Activated CD4-positive, alpha-beta T cell treated with anti-CD3 and anti-CD28 coated beads, Interleukin-2, amount 10 ng/mL, durations not matched to agents 24 days and 14 days (primary cell): ENCODE measurements at places on chromosomes 3 and 15.

DNA sequence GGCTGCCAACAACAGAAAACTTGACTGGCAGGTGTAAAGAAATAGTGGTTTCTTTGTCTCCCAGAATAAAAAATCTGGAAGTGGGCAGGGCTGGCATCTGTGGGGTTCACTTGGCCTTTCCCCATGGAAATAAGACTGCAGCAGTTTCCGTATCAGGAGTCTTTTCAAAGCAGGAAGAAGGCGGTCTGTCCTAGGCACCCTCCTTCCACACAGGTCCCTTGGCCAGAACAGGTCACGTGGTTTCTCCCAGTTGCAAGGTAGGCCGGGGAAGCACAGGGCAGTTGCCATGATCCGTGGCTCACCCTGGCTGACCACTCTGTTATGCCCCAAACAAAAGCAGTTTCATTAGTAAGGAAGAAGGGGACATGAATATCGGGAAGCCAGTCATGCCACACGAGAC is 45.4 kb downstream of the ZDHHC19 start:
- no peak for DNase-seq

DNA sequence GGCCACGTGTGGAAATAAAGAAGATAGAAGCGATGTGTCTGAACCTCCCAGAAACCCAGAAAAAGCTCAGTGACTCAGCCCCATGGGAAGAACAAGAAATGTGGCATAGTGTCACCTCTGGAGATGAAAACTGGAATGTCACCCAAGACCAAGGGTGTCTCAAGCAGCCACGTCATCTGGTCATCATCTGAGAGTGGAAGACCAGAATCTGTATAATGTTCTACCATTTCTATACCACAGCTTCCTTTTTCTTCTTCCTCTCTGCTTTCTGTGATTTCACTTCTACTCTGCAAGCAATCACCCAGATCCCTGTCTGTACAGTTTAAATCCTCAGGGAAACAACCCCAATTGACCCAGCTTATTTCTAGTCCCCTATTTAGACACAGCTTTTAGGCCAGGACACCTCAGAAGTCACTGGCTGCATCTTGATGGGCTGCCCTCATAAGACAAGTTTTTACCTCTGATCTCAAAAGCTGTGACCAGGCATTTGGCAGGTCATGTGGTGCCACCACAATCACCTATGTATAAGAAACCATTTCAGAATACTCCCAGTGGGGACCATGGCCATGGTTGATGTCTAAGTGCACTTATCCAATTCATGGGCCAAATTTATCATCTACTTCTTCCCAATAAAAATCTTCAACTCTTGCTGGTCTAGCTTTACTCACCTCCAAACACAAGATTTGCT is 278.5 kb upstream of the UMPS start:
- DNase-seq = no peak

GRCh38 chr3:256501-256900 is 59.9 kb downstream of the CHL1 start:
- no peak for DNase-seq

- DNase-seq = no peak
These were observed 60.0 kb downstream of the APBA2 start for GRCh38 chr15:28945626-28946230.

- DNase-seq = no peak
These were observed 70.8 kb downstream of the ABTB1 start for GRCh38 chr3:127743351-127744252.

- DNase-seq = no peak
These were observed 57.1 kb upstream of the GATA2 start for GRCh38 chr3:128550113-128550440.

DNA sequence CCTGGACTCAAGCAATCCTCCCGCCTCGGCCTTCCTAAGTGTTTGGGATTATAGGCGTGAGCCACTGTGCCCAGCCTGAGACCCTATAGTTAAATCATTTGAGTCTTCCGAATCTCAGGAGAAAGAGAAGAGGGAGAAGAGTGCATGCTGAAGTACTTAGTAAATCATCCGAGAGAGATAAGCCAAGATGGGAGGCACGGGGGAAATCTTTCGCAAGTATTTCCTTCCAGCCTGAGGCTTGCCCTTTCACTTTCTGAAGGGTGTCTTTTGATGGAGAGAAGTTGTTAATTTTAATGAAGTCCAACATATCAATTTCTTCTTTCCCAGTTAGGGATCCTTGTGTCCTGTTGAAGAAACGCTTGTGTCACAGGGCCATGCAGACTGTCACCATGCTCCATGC is 97.1 kb upstream of the SLC6A6 start:
- no peak for DNase-seq

- peak; percentile 72 for DNase-seq
These were observed 1.2 kb downstream of the MB21D2 start for GRCh38 chr3:192916371-192917027.

DNA sequence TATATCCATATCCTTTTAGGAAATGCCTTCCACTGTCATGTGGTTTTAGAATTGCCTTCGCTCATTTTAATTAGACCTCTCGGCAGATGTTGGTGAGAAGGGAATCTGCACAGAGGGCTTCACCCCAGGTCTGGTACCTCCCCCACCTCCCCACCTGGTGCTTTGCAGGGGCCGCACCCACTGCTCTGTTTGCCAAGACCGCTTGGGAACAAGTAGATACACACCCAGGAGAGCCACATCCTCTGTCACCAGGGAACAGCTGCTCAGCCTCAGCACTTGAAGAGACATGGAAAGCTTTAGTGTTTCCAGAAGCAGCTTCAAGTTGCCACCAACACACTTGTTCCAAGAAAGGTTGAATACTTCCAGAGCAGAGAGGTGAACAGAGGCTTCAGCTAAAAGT is 21.8 kb downstream of the LRRC31 start:
- DNase-seq = no peak

GRCh38 chr3:31840252-31840651 is 140.8 kb downstream of the OSBPL10 start:
- DNase-seq = no peak

DNA sequence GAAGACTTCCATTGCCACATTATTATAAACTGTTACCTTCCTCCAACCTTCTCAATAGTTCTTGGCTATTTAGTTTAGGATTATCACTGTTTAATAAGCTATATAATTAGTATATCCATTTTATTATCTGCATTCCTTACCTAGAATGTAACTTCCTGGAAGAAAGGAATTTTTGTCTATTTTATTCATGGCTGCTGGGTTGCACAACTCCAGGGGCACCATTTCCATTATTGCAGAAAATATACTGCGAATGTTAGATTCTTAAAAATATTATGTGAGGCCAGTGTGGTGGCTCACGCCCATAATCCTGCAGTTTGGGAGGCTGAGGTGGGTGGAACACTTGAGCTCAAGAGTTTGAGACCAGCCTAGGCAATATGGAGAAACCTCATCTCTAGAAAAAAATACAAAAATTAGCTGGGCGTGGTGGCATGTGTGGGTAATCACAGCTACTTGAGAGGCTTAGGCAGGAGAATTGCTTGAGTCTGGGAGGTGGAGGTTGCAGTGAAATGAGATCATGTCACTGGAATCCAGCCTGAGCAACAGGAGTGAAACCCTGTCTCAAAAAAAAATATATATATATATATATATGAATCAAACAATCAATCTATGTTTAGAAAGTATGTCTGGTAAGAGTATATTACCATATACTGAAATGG is 19.9 kb downstream of the CLDN1 start:
- DNase-seq = no peak

- no peak for DNase-seq
These were observed 221.9 kb upstream of the TOPAZ1 start for GRCh38 chr3:44019736-44020135.

DNA sequence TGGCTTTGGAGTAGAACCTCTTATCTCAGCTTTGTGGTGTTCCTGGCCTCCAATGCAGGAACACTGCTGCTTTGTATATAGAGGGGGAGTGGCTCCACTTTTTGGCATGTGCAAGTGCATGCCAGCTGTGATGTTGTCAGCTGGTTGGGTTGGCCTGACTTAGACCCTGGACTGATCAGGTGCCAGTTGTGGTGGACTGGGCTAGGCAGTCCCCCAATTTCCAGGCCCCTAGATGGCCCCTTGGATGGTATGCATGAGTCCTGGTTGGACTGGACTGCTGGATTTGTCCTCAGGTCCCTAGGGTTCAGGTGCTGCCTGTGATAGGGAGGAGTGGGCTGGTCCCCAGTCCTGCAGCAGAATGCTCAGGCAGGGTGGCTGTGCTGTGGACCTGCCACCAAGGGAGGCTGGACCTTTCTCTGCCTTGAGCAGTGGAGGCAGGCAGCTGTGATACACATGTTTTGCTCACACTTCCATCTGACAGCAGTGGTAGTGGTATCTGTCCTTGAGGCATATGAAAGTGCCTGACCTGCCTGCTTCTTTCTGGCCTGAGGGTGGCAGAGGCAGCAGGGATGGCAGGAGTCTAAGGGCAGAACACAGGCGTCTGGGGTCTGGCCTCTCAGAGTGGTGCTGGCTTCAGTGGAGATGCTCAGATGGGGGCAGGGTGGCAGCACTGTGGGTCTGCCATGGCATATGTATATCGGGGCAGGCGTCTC is 74.8 kb downstream of the STXBP5L start:
- no peak for DNase-seq

DNA sequence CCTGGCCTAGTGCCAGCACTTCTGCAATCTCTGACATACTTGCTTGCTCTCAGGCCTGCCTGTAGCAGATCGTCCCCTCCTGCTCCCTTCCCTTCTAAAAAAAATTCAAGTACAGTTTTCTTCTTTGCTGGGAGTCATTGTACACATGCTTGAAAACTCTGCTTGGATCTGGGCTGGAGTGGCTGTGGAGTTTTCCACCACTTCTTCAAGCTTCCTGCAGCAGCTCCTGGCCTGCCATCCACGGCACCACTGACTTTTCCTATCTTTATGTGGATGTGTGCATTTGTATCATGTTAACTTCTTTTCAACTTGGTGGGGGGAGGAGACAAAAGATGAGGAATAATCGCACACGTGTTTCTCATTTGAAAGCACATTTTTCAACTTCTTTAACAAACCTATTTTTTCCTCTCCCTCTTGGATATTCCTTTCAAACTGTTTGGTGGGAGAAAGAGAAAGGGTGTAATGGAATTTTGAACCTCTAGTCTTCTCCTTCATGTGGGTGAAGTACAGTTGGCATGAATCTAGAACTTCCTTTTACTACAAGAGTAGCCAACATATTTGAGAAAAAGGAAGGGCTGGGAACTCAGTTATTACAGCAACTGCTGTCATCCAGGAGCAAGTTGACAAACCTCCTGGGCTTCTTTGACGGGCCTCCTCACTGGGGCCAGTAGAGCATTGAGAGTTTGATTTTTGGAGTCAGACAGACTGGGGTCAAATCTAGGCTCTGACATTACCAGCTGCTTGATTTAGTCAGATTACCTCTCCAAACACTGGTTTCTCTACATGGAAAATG is 61.2 kb upstream of the LRTM1 start:
- DNase-seq = no peak

DNA sequence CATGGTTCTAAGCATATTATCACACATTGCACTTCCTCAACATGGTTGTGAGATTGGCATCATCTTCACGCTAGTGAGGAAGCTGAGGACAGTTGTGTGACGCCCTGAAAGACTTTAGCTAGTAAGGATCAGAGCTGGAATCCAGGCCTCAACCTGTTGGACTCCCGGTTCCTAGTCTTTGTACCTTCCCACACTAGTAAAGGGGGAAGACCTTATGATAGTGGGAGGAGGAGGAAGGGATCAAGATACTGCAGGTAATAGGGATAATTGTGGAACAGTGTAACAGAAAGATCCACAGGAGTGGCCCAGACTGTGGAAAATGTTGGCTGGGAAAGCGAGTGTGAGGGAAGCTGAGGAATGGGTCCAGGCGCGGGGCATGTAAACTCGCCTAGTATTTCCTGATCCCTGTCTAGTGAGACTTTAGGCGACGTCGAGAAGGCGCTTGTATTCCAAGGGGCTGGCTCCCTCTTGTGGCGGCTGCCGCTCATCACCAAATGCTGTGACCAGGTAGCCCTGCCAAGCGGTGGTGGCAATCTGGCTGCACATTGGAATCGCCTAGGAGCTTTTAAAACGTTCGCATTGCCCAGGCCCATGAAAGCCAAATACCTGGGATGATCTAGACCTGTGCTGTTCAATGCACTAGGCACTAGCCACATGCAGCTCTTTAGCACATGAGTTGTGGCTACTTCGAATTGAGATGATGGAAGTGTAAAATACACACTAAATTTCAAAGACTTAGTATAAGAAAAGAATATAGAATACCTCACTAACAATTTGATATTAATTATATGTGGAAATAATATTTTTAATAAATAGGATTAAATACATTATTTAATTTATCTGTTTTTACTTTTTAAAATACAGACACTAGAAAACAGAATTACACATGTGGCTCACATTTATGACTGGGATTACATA is 38.8 kb upstream of the CLDN18 start:
- DNase-seq = peak; percentile 84

DNA sequence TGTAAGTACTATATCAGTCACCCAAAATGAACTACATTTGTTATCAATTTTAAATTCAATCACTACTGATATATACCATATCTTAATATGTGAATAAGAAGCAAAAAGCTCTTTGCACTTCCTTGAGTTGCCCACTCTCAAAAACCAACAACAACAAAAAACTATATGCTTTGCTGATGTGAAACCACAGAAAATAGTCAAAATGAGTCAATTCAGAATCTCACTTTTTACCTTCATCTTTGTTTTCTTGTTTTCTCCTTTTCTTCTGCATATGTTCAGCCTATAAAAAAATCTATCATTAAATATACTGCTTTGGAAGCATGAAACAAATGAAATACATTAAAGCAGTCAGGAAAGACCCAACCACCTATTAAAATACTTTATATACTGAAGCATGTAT is 80.7 kb downstream of the UBR1 start:
- no peak for DNase-seq

- peak; percentile 84 for DNase-seq
These were observed 872 bp downstream of the DLEC1 start for GRCh38 chr3:38039899-38040261.

- DNase-seq = no peak
These were observed 22.9 kb upstream of the CHRNA7 start for GRCh38 chr15:32007355-32007960.

- DNase-seq = no peak
These were observed 36.9 kb downstream of the SUCLG2 start for GRCh38 chr3:67617518-67617917.

DNA sequence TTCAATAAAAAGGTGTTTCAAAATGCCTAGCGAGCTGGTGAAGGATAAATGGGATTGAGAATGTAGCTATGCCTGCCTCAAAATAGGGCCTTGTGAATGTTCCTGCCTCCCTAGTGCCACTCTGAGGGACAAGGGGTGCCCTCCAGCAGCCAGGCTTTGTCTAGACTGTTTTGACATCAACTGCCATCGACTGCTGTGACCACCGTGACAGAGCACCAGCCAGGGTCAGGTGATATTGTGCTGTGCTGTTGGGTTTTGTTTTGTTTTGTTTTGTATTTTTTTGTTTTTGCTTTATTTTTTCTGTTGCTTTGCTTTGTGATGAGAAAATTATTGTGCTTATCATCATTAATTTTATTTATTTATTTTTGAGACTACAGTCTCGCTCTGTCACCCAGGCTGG is 144.8 kb downstream of the SMAD6 start:
- no peak for DNase-seq

GRCh38 chr15:88625943-88626741 is 5.0 kb downstream of the AEN start:
- DNase-seq = no peak
